T-helper 1 cell treated with Interleukin-12 subunit alpha and Interleukin-12 subunit beta and Interleukin-4 antibody, amounts not matched to agents 30 ng/mL and 1 ng/mL, for 36 hours (primary cell): ENCODE measurements at places on chromosomes 11 and 22. TPM values are rescaled to one million over a fixed set of nuclear protein-coding genes. Genes with fewer than 3 reads are reported as not detected.

The XKR3 gene
- total RNA-seq: not detected in 2 replicates

The OR8D1 gene
- not detected in 2 replicates for total RNA-seq

The ZP1 gene
- total RNA-seq: not detected in 2 replicates

The MRGPRE gene
- not detected in 2 replicates for total RNA-seq

The PIWIL4 gene
- 0.69 and 1.0 TPM in 2 replicates for total RNA-seq

The TRAF6 gene
- total RNA-seq: 14.1 and 15.0 TPM in 2 replicates

The PATE4 gene
- not detected in 2 replicates for total RNA-seq

The MPPED2 gene
- total RNA-seq: not detected in 2 replicates

The ANO1 gene
- total RNA-seq: not detected in 2 replicates

The PDE3B gene
- total RNA-seq: 113 and 125 TPM in 2 replicates

The KMT5B gene
- 36.7 and 38.0 TPM in 2 replicates for total RNA-seq

The TLCD5 gene
- 0.80 and 1.0 TPM in 2 replicates for total RNA-seq

The PDGFB gene
- total RNA-seq: 0.83 and 0.95 TPM in 2 replicates

The BTBD18 gene
- not detected in 2 replicates for total RNA-seq

The P2RY2 gene
- total RNA-seq: not detected in 2 replicates

The CCDC87 gene
- 0.15 TPM in 1 of 2 replicates, not detected in the other for total RNA-seq

The TSGA10IP gene
- total RNA-seq: not detected in 2 replicates

The IGLL1 gene
- total RNA-seq: not detected in 2 replicates

The VEGFB gene
- total RNA-seq: 57.7 and 58.7 TPM in 2 replicates

The PATE2 gene
- not detected in 2 replicates for total RNA-seq

The FGF19 gene
- not detected in 2 replicates for total RNA-seq
